OCI-M1 (cell line): ENCODE measurements at places on chromosomes 16 and 17.

GRCh38 chr16:27430512-27430911 lies 28.5 kb downstream of the IL21R start:
- no peak for DNase-seq

- DNase-seq, result no peak
Measured at GRCh38 chr17:21425321-21425720, 49.2 kb downstream of the KCNJ12 start.

GRCh38 chr16:80554033-80554432 lies 13.2 kb downstream of the DYNLRB2 start:
- no peak for DNase-seq

GRCh38 chr17:43736389-43736788 lies 22.2 kb downstream of the SOST start:
- no peak for DNase-seq

GRCh38 chr17:77738751-77739531 lies 219.6 kb upstream of the TNRC6C start:
- peak; percentile 5 for DNase-seq
